Stimulated activated CD4-positive, alpha-beta T cell treated with anti-CD3 and anti-CD28 coated beads, Interleukin-4, amount 100 ng/mL, for 4 hours (primary cell): ENCODE measurements at places on chromosomes 12 and 14.

GRCh38 chr12:12887471-12887870 is 3.9 kb upstream of the GPRC5A start:
- no peak for DNase-seq

DNA sequence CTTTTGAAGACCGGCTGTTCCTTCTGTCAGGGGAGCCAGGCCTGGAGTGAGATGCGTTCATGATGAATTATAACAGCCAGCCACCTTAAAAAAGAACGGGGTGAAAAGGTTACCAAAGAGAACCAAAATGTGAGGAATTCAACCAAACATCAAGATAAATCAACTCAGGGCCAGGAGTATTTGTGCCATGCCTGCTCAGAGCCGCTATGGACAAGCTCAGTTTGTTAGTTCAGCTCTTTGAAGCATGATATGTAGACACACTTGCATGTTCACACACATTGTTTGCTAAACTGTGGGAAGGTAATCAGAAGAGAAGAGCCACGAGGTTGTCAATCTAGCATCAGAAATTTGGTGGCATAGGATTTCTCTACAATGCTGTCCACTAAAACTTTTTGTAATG is 367.4 kb upstream of the TBX3 start:
- no peak for DNase-seq

DNA sequence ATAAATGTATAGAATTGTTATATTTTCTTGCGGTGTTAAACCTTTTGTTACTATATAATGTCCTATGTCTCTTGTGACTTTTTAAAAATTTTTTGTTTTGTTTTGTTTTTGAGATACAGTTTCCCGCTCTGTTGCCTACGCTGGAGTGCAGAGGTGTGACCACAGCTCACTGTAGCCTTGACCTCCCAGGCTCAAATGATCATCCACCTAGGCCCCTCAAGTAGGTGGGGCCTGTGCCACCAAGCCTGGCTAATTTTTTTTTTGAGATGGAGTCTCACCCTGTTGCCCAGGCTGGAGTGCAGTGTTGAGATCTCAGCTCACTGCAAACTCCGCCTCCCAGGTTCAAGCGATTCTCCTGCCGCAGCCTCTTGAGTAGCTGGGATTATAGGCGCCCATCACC is 26.5 kb upstream of the RCOR1 start:
- DNase-seq: no peak

- no peak for DNase-seq
Measured at GRCh38 chr14:74083784-74084276, 423 bp downstream of the ALDH6A1 start.

DNA sequence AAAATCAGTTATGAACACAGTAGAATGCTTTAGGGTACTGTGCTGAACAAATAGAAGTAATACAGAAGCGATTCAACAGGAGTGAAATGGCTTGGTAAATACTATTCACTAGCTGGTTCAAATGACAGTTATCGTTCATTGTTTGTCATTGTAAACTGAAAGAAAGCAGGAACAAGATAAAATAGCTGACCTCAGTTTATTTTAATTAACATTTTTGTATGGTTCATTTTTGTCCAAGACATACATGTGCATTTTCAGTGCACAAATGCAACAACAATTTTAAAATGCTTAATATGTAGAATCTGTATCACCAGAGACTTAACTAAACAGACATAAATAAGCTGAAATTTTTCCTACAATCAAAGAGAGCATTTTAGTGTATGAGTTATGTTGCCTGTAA is 49.9 kb downstream of the ALX1 start:
- DNase-seq: no peak

DNA sequence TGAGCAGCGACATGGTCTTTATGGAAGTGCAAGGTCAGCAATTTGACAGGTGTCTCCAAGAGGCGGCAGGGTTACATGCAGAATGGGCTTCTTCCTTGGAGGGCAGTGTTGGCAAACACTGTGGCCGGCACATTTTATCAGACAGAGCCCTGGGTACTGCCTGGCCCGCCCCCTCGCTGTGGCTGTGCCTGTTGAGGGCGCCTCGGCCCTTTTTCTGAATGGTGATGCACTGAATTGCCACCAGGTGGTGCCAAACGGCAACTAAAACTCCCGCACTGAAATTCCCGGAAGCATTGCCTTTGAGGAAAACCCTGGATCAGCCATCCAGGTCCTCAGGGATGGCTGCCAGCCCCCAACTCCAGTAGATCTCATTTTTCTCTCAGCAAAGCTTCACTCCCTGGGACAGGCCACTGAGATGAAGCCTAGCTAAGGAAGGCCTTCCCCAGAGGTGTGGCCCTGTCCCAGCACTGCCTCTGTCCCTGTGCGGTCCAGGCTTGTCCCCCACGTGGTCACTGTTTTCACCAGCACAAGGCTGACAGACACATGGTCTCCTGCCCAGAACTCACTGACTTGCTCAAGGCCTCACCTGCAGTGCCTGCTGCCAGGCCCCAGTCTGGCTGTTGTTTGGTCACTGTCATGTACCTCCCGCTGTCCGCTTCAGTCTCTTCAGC is 73.6 kb downstream of the TESC start:
- peak; percentile 10 for DNase-seq

GRCh38 chr12:124007826-124008570 is 35.0 kb downstream of the ZNF664 start:
- no peak for DNase-seq

DNA sequence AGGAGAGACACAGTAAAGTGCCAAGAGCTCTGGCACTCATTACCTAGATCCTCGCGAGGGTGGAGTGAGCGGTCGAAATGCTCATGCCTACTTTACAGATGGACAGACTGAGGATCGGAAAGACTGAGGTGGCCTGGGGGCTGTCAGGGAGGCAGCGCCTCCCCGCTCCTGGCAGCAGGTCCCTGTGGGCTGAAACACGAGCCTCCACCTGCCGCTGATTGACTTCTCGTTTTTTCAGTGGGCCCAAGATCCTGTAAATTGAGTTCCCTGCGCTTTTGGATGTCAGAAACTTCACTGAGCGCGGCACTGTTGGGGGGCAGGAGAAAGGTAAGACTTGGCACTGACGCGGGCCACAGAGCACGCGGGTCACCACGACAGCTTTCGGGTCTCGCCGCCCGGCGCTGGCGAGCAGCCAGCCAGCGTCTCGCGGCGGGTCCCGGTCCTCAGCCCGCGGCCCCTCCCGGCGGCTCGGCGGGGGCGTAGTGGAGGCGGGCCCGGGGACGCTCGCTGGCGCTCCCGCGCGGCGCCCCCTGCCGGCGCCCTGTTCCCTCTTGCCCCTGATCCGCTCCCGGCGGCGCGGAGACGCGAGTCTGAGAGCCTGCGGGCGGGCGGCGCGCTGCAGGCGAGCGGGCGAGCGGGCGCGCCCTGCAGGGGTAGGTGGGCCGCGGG is 552 bp upstream of the SCN8A start:
- peak; percentile 78 for DNase-seq

DNA sequence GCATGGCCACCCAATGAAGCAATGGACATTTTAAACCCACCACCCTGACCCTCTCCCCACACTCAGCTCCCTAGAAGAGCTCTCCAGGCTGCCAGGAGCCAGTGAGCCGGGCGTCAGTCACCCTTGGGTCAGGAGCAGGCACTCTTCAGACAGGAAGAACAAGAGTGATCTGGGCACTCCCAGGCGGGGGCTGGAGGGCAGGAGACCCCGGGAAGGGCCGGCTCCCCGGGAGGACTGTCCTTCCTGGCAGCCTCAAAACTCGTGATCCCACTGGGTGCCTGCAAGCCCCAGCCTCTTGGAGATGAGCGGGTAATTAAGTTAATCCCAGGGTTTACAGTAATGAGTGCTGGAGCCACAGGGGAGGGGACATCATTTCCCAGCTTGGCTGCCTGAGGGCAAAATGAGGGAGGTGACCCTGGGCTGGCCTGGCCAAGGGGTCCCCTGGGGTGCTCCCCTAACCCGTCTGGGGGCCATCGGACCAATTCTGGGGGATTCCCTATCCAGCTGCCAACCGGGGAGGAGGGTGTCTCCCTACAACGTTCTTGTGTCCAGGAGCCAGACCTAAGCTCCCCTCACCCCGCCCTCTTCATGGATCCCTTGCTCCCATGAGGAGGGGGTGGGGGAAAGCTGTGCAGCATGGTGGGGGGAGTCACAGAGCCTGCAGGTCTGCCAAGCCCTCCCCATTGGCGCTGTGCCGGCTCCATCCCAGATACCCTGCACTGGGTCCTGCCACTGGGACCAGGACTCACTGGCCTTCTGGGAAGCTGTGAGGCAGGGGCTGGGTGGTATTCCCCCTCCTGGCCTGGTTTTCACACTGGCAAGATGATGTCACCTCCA is 59.2 kb downstream of the CCNK start:
- no peak for DNase-seq

GRCh38 chr14:33839193-33840076 is 111.4 kb downstream of the EGLN3 start:
- DNase-seq: peak; percentile 32

GRCh38 chr12:71582925-71583324 is 80.7 kb downstream of the ZFC3H1 start:
- no peak for DNase-seq

GRCh38 chr14:78512021-78512420 is 341.8 kb downstream of the NRXN3 start:
- DNase-seq: no peak

- no peak for DNase-seq
Measured at GRCh38 chr12:86914721-86915120, 658.5 kb upstream of the MGAT4C start.

DNA sequence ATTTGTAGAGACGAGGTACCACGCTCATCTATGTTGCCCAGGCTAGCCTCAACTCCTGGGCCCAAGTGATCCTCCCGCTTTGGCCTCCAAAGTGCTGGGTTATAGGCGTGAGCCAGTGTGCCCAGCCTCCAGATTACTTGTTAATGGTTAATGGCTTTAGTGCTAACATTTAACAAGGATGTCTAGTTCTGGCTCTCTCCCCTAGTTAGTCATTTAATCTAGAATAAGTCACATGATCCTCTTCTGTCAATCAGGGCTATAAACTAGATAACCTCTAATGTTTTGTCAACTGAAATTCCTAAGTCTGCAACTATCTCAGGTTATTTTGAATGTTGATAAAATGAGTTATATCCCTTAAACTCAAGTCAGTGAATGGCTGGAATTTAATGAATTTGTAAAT is 15.7 kb downstream of the ACTR6 start:
- no peak for DNase-seq

DNA sequence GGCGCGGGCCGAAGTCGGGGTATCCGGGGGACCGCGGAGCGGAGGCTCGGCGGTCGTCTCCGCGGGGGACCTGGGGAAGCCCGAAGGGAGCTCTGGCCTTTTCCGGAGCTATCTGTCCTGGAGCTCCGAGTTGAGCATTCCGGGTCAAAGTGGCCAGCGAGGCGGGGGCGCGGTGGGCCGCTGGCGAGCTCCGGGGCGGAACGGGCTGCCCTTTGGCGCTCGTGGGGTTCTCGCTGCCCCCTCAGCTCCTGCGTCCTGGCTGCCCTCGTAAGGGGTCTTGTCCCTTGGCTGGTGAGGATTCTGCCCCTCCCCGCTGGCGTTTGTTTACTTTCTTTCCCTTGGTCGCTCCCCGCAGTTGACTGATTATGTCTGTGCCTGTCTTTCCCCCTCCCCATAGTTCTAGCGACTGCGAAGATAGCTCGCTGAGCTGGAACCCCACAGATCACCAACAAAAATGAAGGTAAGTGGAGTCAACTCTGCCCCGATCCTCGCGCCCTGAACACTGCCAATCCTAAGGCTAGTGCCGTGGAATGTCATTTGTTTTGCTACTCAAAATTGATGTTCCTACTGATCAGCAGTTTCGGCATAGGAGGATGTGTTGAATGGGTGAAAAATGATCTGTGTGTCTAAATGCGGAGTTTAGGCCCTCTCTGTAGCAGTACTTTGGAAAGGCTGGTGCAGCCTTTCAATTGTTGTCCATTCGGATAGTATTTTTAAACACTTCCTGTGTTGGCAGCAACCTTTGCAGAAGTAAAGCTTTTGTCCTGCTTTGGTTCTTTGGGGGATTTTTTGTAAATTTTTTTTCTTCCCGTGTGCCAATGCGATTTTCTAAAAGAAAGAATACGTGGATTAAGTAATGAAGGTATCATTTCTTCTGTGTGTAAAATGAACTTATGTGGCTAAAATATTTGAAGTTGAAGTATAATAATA is 1.3 kb downstream of the ARID4A start:
- no peak for DNase-seq

GRCh38 chr12:28709986-28710685 is 438.9 kb upstream of the FAR2 start:
- no peak for DNase-seq

- no peak for DNase-seq
Measured at GRCh38 chr14:72903716-72904115, 9.8 kb upstream of the DPF3 start.

GRCh38 chr12:44917141-44917540 is 41.0 kb upstream of the NELL2 start:
- no peak for DNase-seq

GRCh38 chr12:51639361-51639760 is 48.3 kb downstream of the SCN8A start:
- no peak for DNase-seq

- DNase-seq: no peak
Measured at GRCh38 chr14:50846226-50846880, 15.4 kb upstream of the NIN start.

DNA sequence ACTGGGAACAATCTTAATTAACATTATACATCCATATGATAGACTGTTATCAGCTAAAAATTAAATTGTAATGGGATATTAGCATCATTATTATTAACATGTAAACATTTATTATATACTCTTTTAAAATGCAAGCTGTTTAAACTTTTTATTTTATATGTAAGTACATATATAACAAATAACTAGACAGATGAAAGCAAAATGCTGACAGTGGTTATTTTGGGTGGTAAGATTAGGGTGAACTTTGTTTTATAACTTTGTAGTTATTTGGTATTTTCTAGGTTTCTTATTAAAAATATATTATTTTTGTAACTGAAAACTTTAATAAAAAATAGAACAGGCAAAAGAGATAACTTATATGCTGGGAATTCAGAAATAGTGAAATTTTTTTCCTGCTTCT is 62.6 kb upstream of the KIF21A start:
- no peak for DNase-seq

- DNase-seq: peak; percentile 31
Measured at GRCh38 chr12:110245369-110245772, 35.7 kb upstream of the ATP2A2 start.

GRCh38 chr12:97047361-97047760 is 140.3 kb downstream of the NEDD1 start:
- no peak for DNase-seq

DNA sequence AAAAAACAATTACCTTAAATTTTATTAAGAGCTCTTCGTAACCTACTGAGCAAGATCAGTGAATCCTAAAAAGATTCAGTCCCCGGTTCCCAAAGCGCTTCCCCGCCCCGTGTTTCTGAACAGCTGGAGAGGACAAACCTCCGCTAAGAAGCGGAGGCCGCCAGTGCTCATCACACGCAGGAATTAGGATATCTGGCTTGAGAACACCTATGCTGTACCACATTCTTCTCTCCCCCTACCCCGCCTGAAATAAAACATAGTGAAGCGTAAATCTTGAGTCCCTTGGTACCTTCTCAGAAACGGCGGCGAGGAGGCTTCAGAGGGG is 774 bp upstream of the WDR20 start:
- no peak for DNase-seq

GRCh38 chr12:129363041-129363440 is 509.8 kb downstream of the GLT1D1 start:
- DNase-seq: no peak
